ENCODE measurements at places on chromosomes 2 and 18.

DNA sequence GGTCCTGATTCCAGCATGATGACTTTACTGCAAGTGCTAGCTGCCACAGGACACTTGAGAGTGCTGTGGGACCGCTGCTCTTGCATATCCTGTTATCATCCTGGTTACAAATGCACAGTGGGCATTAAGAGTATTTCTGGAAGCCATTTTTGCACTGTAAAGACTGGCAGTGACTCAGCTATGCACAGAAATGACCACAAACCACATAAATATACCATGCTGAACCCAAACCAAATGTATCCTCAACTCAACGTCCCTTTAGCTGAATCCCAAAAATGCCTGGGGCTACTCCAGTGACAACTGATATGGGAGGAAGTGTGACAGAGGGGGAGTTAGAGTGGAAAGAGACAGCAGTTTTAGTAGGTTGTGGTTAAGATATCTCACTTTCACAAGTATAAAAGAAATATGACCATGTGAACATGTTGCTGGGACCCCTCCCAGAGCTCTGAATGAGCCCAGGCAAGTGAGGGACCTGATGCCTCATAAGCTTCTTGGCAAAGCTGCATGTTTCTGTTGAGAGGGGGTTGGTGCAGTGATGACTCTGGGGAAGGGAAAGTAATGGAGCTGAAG, 37.3 kb downstream of the RHBDD1 start:
- DNase-seq: no peak

DNA sequence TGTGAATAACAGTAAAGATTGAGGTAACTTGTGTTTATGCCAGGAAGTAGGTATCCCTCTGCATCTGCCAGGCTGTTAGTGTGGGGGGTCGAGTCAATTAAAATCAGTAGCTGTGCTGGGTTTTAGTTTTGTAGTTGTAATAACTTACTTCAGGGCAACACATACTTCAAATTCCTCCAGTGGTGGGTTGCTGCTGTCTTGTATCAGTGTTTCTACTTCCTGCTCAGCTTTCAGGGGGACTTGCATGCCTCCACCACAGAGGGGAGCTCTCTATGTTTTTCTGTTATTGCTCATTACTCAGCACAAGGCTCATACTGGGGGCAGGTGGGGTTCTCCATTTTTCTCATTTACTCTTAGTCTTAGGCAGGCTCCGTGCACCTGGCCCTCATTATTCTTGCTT, 136.8 kb downstream of the CAPN13 start:
- DNase-seq: no peak

GRCh38 chr18:62345909-62346308, 20.8 kb downstream of the TNFRSF11A start:
- DNase-seq: no peak

DNA sequence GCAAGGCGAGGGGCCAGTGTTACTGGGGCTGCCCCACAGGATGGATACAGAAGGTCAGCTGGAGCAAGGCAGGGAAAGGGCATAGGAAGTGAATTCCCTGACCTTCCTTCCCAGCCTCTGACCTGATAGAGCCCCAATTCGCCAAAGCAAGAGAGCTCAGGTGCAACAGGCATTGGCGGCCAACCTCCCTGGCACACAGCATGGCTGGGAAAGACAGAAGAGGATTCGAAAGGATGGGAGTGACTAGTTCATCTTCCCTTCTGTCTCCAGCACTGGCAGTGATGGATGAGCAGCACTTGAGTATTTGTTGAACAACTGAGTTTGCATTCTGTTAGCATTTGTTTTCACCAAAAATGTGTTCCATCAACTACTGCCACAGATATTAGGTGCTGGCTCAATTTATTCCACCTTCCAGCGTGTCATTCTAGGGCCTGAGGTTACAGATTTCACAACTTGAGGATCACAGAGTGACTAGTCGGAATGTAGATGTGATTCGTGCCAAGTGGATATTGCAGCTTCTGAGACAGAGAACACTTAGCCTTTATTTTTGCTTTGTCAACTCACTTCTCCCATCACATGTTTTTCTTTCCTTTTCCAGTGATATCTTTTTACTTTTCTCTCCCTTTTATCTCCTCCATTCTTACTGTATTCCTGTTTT, 6.2 kb downstream of the COPS8 start:
- DNase-seq: no peak

DNA sequence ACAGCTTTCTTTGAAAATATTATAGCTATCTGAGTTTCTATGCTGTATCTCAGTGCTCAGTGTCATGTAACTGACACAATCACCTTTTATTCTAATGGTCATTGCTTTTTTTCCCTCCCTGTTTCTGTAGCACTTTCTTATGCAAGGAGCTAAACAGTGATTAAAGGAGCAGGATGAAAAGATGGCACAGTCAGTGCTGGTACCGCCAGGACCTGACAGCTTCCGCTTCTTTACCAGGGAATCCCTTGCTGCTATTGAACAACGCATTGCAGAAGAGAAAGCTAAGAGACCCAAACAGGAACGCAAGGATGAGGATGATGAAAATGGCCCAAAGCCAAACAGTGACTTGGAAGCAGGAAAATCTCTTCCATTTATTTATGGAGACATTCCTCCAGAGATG, 56.4 kb downstream of the SCN2A start:
- no peak for DNase-seq

GRCh38 chr2:40451918-40452605, at the start of gene SLC8A1:
Gene SLC8A1, minus strand, starts transcription at chr2:40452090.
- no peak for DNase-seq

DNA sequence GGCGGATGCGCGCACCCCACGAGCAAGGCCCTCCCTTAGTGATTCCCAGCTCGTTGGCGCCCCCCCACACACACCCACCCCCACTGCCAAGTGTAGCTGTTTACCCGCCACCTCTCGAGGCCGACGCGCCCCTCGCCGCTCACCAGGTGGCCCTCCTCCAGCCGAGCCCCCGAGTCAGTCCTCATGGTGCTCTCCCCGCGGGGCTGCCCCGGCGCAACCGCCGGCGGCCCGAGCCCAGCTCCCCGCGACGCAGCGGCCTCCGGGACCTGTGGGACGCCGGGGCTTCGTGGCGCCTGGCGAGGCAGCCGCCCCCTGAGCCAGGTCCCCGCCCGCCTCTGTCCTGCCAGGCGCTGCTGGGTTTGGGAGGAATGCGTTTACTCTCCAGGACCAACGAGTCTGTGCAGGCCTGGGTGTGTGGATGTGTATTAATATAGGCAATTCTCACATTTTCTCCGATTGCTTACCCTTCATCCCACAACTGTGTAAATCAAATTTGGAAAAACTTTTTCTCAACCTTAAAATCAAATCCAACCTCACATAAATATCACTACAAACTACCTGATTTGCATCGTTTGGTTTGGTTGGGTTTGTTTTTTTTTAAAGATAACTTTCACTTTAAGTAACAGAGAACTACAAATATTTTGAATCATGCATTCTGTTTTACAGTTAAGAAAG, at the start of gene TMEM237:
TMEM237 (minus strand) TSS at position 288 of the 675 bp plus-strand sequence; CDS start at position 185, 103 bp downstream.
- no peak for DNase-seq

- DNase-seq: no peak
These were observed 37.8 kb downstream of the AGPS start for GRCh38 chr2:177430411-177430810.

GRCh38 chr2:26883956-26884355, 36.0 kb downstream of the DPYSL5 start:
- DNase-seq: no peak

DNA sequence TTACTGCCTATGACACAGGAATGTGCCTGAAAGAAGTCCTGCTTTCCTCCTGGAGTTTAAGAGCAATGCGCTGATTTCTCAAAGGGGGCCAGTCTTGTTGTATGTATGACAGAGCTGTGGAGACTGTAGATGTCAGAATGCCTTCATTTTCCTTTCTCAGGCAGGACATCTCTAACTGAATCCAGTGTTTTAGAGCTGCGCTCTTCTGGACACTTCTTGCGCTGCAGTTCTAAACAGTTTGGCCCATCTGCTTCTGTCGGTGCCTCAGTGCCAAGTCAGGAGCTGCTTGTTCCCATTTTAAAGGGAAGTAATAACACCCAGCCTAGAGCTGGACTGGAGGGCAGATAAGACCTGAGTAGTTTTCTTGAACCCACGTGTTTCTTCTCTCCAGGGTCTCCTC, 91.4 kb downstream of the ESCO1 start:
- DNase-seq: no peak

DNA sequence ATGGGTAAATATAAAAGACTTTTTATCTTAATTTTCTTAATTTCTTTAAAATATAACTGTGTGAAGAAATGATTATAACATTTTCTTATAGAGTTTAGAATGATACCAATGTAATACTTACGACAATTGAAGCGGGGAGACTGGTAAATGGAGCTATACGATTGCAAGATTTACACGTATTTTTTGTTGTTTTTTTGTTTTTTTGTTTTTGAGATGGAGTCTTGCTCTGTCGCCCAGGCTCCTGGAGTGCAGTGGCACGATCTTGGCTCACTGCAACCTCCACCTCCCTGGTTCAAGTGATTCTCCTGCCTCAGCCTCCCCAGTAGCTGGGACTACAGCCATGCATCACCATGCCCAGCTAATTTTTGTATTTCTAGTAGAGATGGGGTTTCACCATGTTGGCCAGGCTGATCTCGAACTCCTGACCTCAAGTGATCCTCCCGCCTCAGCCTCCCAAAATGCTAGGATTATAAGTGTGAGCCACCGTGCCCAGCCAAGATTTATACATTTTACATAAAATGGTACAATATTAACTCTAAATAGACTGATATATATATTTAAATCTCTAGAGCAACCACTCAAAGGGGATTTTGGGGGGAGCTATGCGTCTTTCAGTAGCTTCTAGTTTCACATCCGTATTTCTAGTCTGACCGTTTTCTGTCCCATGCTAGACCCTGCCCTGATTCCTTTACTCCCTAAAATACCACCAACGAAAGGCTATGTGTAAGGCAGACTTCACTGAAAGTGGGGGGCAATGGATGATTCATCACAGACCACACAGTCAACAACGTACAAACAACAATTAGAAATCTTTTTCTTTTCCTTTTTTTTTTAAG, 28.2 kb upstream of the ATG16L1 start:
- no peak for DNase-seq

GRCh38 chr18:8871489-8871888, 166.1 kb downstream of the MTCL1 start:
- no peak for DNase-seq

- no peak for DNase-seq
These were observed 44.8 kb upstream of the ANKRD62 start for GRCh38 chr18:12048827-12049175.

DNA sequence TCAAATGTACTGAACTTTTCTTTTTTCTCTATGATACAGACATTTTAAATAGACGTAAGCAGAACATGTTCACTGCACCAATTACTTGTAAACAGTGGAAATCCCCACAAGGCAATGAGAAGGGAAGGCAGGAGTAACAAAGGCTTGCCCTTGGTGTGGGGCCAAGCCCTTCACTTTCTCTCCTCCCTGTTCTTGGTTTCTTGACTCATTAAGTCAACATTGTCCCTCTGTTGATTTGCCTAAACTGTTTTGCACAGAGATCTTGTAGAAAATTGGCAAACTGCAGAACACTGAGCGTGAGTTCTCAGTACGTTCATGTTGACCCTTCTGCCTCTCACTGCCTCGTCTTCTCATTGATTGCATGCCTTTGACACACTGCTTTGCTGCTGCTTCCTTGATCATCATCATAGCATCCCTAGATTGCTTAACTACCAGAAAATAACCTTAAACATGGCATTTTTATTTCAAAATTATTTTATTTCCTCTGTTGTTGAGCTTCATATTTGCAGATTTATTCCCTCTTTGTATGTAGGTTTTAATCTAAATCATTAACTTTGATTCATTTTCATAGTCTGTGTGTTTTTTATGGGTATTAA, 257.7 kb downstream of the PTGR3 start:
- no peak for DNase-seq

GRCh38 chr18:67385455-67385854, 131.1 kb downstream of the DSEL start:
- DNase-seq: no peak

DNA sequence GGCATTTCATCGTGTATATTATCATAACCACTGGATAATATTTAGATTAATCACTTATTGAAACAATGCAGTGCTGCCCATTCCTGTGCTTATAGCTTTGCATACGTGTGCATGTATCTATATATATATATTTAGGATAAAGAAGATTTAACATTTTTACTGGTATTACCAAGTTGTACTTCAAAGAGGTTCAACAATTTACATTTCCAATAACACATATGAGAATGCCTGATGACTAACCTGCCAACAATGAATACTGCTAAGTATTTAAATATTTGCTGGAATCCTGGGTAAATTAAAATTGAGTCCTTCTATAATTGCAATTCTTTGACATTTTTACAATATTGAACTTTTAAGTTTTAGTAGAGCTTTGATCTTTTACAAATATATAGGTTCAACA, 111.4 kb downstream of the SLC39A10 start:
- no peak for DNase-seq

DNA sequence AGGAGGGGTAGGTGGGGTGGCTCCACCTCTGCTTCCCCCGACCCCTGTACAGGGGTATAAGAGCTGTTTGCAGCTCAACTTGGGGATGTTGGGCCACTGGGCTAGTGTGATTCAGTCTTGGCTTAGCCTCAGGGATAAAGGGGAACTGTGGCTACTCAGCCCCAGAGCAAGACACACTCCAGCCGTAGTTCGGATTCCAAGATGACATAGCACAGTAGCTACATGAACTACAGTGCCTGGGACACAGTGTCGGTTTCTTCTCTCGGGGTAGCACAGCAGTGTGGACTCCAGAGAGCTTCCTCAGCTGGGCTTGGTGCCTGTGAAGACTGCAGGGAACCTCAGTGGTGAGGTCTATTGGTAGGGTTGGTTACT, 21.1 kb downstream of the CARF start:
- DNase-seq: no peak

- no peak for DNase-seq
These were observed 12.1 kb downstream of the SERTAD2 start for GRCh38 chr2:64641599-64641998.

DNA sequence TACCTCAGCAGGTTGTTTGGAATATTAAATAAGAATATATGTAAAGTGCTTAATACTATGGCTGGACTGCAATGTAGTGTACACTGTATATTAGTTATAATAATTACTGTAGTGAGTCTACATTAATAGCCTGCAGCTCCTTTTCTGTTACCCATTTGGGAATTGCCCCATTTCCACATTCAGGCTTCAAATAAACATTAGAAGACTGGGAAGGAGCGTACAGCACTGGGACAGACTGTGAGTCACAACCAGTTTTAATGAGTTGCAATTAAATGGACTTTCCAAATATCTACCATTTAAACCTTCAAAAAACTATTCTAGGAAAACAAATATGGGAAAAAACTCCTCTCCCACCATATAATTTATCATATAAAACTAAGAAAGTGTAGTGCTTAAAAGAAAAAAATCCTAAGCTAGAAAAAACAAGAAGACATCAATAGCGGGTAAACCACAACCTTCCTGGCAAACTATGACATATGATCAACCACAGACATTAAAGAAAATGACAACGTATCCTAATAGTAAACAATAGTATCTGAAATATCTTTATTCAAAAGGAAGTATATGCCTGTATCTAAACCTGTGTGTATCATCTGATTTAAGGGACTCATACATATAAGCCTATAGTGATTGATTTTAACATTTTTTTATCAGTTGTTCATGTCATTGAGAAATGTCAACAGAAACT, 86.1 kb downstream of the TRIP12 start:
- DNase-seq: no peak

DNA sequence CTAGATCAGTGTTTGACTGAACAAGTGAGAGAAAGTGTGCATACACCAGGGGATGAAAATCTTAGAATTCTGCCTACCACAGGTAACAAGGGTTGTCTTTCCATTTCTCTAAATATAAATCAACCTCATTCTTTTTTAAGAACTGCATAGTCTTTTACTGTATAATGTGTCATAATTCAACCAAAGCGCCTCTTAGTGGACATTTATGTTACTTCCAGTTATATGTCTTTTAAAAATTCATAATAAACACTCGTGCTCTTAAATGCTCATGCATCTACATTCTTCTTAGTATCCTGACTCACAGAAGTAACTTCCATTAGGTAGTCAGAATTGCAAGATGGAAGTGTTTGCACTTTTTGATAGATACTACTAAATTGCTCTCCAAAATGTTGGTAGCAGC, 76.2 kb downstream of the CHRNA1 start:
- DNase-seq: no peak

Data from stimulated activated effector memory CD8-positive, alpha-beta T cell treated with anti-CD3 and anti-CD28 coated beads, Interleukin-12 subunit alpha, Interleukin-12 subunit beta, amount 100 ng/mL, for 72 hours (primary cell).